ENCODE measurements at places on chromosomes 6 and 20. TPM values are rescaled to one million over a fixed set of nuclear protein-coding genes. Genes with fewer than 3 reads are reported as not detected.

GRCh38 chr20:54793291-54793992, 318.0 kb downstream of the DOK5 start:
- no peaks in the 10 kb centered on the region for H3K4me1 ChIP-seq
- H3K27ac ChIP-seq, result no peak overlapping the region
- H3K36me3 ChIP-seq, result no peaks in the 10 kb centered on the region
- H3K27me3 ChIP-seq, result no peaks in the 10 kb centered on the region

DNA sequence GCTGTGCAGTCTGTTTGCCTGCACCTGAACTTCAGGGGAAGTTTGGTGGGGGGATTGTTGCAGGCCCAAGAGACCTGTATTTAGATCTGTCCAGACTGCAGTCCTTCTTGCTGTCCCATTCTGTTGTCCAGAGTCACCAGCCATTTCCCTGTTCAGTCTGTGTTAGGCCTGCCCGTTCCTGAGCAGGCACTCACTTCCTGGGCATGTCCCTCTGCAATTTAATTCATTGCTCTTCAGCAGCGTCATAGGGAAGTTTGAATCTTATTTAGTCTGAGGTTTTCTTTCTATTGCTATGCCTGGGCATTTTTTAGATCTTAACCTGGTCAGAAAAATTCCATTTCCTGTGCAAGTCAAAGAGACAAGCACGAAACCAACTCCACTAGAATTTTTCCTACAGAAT, 190.2 kb downstream of the DTNBP1 start:
- H3K4me1 ChIP-seq, result no peaks in the 10 kb centered on the region
- no peak overlapping the region for H3K27ac ChIP-seq
- H3K4me3 ChIP-seq, result no peak overlapping the region
- no peak for DNase-seq
- no peaks in the 10 kb centered on the region for H3K27me3 ChIP-seq
- peaks cover 3% of the 10 kb centered on the region for H3K36me3 ChIP-seq

Gene PPP1R16B
- 1.6 TPM for total RNA-seq

Gene FRS3
- total RNA-seq, result 5.3 TPM

DNA sequence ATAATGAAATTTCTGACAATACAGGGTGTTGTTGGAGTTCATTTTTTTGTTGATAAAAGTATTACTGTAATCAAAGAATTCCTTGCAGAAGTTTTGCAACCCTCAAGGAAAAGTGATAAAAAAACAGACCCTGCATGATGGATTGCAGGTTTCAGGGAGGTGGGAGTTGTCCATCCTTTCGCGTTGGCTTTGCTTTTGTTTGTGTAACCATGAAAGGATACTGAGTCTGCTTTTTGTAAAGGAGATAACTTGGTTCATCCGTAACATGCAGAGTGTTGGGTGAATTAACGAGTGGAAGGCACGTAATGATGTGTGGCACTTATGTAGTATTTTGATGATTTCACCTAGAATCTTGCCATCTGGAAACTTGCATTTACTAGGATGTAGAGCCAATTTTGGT, 23.6 kb downstream of the FOXO3 start:
- no peaks in the 10 kb centered on the region for H3K36me3 ChIP-seq
- no peak overlapping the region for H3K27ac ChIP-seq
- H3K4me3 ChIP-seq, result no peak overlapping the region

- H3K4me1 ChIP-seq, result peaks cover 13% of the 10 kb centered on the region
- DNase-seq, result no peak
- H3K27ac ChIP-seq, result no peak overlapping the region
- no peaks in the 10 kb centered on the region for H3K27me3 ChIP-seq
- no peaks in the 10 kb centered on the region for H3K36me3 ChIP-seq
- H3K4me3 ChIP-seq, result no peak overlapping the region
Observed at GRCh38 chr6:44049163-44049988, 77.9 kb downstream of the MRPL14 start.

GRCh38 chr6:22638320-22638719, 69.0 kb downstream of the HDGFL1 start:
- H3K4me3 ChIP-seq, result no peak overlapping the region
- DNase-seq, result no peak
- no peak overlapping the region for H3K27ac ChIP-seq
- no peaks in the 10 kb centered on the region for H3K36me3 ChIP-seq
- peaks cover 4% of the 10 kb centered on the region for H3K4me1 ChIP-seq

GRCh38 chr6:37010402-37010892, 5.0 kb downstream of the FGD2 start:
- H3K4me3 ChIP-seq, result no peak overlapping the region
- H3K4me1 ChIP-seq, result no peaks in the 10 kb centered on the region
- H3K27me3 ChIP-seq, result no peaks in the 10 kb centered on the region
- H3K36me3 ChIP-seq, result no peaks in the 10 kb centered on the region
- H3K27ac ChIP-seq, result no peak overlapping the region

Gene SSTR4
- not detected for total RNA-seq

GRCh38 chr6:46651006-46651405, 1.6 kb downstream of the CYP39A1 start:
- no peak for DNase-seq
- H3K4me3 ChIP-seq, result peak overlapping the region; percentile 85
- peaks cover 22% of the 10 kb centered on the region for H3K4me1 ChIP-seq
- peaks cover 18% of the 10 kb centered on the region for H3K27me3 ChIP-seq
- H3K36me3 ChIP-seq, result no peaks in the 10 kb centered on the region

DNA sequence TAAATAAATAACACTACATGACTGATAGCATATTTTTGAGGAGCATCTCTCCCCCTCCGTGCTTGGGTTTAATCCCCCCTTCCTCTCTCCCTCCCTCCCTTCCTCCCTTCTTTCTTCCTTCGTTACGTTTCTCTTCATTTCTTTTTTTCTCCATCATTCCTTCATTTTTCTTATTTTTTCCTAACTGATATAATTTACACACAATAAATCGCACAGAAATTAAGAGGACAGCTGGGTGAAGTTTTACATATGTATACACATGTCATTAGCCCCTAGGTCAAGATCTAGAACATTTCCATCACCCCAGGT, 51.4 kb upstream of the EZR start:
- H3K27ac ChIP-seq, result no peak overlapping the region
- H3K4me3 ChIP-seq, result no peak overlapping the region
- no peak for DNase-seq
- H3K36me3 ChIP-seq, result no peaks in the 10 kb centered on the region
- peaks cover 7% of the 10 kb centered on the region for H3K27me3 ChIP-seq
- no peaks in the 10 kb centered on the region for H3K4me1 ChIP-seq

Gene TMC2
- total RNA-seq, result not detected

Gene MATN4
- total RNA-seq, result 0.06 TPM

Gene MUCL3
- 0.03 TPM for total RNA-seq

Gene VSTM2L
- total RNA-seq, result 2.9 TPM

Gene GCNT2
- 48.4 TPM for total RNA-seq

DNA sequence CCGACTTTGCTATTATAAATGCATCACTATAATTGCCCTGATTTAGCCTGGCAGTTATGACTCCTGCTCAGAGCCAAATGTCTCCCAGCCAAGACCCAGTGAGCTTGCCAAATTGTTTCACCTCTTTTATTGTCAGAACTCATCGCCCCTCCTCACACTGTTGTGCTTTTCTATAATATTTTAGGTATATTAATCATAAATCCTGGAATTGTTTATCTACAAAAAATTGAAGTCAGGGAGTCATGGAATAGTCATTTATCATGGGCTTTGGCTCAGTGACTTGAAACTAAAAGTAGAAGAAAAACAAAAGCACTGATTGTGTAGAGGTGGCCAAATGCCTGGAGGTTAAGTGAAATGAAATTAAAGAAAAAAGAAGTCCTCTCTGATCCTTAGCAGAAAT, 85.6 kb downstream of the PFDN4 start:
- DNase-seq, result no peak
- no peak overlapping the region for H3K27ac ChIP-seq
- no peaks in the 10 kb centered on the region for H3K36me3 ChIP-seq
- no peak overlapping the region for H3K4me3 ChIP-seq
- no peaks in the 10 kb centered on the region for H3K27me3 ChIP-seq

Gene TNFRSF6B
- not detected for total RNA-seq

- no peak overlapping the region for H3K4me3 ChIP-seq
- no peaks in the 10 kb centered on the region for H3K27me3 ChIP-seq
- H3K4me1 ChIP-seq, result no peaks in the 10 kb centered on the region
- DNase-seq, result no peak
- no peaks in the 10 kb centered on the region for H3K36me3 ChIP-seq
- no peak overlapping the region for H3K27ac ChIP-seq
Observed at GRCh38 chr6:25560865-25561264, 91.2 kb upstream of the SCGN start.

GRCh38 chr20:29318871-29319461, 1938.5 kb upstream of the DEFB115 start:
- no peak overlapping the region for H3K4me3 ChIP-seq
- no peaks in the 10 kb centered on the region for H3K27me3 ChIP-seq
- H3K36me3 ChIP-seq, result no peaks in the 10 kb centered on the region

DNA sequence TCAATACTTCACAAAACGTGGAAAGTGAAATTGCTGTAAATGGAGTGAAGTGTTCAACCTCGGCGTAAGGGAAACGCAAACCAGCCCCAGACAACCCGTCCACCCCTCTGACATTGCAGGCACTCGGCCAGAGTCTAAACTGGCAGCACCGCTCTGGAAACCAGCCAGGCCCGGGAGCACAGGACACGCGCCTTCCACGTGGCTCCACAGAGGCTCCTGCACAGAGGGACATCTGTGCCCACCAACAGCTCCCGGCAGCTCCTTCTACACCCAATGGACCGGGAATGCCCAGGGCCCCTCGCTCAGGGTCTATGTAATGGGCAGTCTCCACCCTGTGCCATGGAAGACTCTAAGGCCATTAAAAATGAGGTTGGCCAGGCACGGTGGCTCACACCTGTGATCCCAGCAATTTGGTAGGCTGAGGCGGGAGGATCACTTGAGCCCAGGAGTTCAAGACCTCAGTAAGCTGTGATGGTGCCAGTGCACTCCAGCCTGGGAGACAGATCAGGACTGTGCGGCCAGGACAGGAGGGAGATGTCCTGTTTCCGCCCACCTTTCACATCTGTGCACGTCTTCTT, 3.4 kb upstream of the HELZ2 start:
- peaks cover 9% of the 10 kb centered on the region for H3K27me3 ChIP-seq
- H3K27ac ChIP-seq, result no peak overlapping the region
- H3K4me1 ChIP-seq, result no peaks in the 10 kb centered on the region
- H3K4me3 ChIP-seq, result no peak overlapping the region
- no peaks in the 10 kb centered on the region for H3K36me3 ChIP-seq

- no peak overlapping the region for H3K27ac ChIP-seq
- peaks cover 60% of the 10 kb centered on the region for H3K27me3 ChIP-seq
- no peaks in the 10 kb centered on the region for H3K36me3 ChIP-seq
- no peak overlapping the region for H3K4me3 ChIP-seq
- no peaks in the 10 kb centered on the region for H3K4me1 ChIP-seq
Observed at GRCh38 chr6:32867554-32868256, 13.7 kb downstream of the PSMB9 start.

DNA sequence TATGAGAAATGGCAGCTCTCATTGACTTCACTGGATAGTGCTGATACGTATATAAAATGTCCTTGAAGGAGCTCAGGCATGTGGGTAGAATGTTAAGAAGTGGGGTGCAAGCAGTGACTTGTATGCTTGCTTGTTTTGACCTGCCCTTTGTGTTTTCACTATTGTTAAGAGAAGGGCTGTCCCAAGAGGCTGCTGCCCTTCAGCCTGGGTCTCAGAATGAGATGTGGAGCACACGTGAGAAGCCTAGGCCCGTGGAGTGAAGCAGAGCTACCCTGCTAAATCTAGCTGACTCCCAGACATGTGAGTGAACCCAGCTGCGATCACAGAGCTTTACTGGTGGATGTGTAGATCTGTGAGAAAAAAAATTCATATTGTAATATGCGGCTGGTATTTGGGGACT, 305.3 kb upstream of the RGS17 start:
- H3K4me1 ChIP-seq, result peaks cover 16% of the 10 kb centered on the region
- DNase-seq, result peak; percentile 39
- H3K27me3 ChIP-seq, result no peaks in the 10 kb centered on the region
- H3K27ac ChIP-seq, result peak overlapping the region; percentile 73
- no peak overlapping the region for H3K4me3 ChIP-seq

- H3K36me3 ChIP-seq, result no peaks in the 10 kb centered on the region
- H3K4me1 ChIP-seq, result no peaks in the 10 kb centered on the region
- H3K4me3 ChIP-seq, result no peak overlapping the region
- peaks cover 36% of the 10 kb centered on the region for H3K27me3 ChIP-seq
- DNase-seq, result peak; percentile 50
Observed at GRCh38 chr6:24492475-24492874, 2.3 kb upstream of the ALDH5A1 start.

- H3K4me3 ChIP-seq, result no peak overlapping the region
- no peak overlapping the region for H3K27ac ChIP-seq
- H3K27me3 ChIP-seq, result no peaks in the 10 kb centered on the region
- H3K36me3 ChIP-seq, result no peaks in the 10 kb centered on the region
- peaks cover 16% of the 10 kb centered on the region for H3K4me1 ChIP-seq
Observed at GRCh38 chr6:44539701-44540355, 152.3 kb downstream of the CDC5L start.

Measured in neural progenitor cell (in vitro differentiated cells).